ENCODE measurements at places on chromosomes 2 and 18. TPM values are rescaled to one million over a fixed set of nuclear protein-coding genes. Genes with fewer than 3 reads are reported as not detected.

DNA sequence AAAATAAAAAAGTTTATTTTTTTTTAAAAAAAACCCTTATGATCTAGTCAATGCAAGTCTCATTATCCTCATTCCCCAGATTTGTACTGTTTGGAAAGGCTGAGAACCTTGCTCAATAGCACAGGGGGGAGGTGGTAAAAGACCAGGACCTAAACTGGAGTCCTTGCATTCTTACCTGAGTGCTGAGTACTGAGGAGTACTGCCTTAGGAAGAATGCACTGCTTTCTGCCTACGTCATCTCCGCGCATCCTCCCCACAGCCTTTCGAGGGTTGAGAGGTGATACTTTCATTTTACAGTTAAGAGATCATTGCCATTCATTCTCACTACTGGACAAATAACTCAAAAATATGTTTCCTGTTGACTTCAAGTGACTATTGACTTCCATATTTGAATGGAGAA lies 73.8 kb downstream of the MAP3K20 start:
- no peak for DNase-seq

DNA sequence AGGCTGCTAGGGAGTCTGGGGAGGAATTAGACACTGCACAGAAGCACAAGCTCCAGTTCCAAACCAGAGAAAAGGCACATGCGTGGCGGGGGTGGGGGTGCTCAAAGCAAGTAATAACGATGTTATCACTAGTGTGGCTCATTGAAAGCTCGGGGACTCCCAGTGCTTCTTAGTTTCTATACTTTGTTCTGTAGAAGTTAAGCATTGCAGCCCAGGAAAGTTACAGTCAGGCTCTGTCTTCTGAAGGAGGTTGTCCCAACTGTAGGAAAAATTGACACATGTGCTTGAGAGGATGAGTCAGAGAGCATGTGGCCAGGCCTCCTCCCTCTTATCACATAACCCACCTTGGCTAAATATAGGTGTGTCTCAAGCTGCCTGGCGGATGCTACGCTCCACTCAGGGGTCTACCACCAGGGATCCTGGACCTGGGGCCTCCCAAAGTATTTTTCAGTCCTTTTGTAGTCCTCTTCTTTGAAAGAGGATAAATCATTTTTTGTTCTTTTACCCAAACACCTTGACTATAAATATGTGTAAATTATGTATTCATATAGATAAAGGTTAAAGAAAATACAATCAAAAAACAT lies 3.8 kb downstream of the GALNT5 start:
- DNase-seq: peak; percentile 75

- no peak for DNase-seq
These were observed 655.4 kb downstream of the GALR1 start for GRCh38 chr18:77905011-77905410.

GRCh38 chr2:72166279-72166678 lies 18.6 kb upstream of the CYP26B1 start:
- DNase-seq: peak; percentile 12

DNA sequence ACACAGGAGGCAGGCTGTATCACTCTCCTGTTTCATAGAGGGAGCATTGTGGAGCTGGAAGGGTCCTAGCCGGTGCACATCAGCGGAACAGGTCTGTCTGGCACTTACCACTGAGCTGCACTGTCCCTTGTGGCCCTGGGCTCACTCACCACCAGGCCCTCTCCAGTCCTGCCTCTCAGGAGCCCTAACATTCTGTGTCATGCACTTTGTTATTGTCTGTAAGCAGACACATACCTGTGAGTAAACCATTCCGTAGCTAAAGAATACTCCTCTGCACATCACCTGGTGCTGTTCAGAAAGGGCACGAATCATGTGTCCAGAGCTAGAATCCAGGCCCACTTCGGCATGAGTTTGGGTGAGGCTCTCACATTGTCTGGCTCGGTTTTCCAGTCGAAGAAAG lies 93.6 kb downstream of the CRIM1 start:
- DNase-seq: no peak

GRCh38 chr2:144198116-144198515 lies 321.8 kb downstream of the ZEB2 start:
- peak; percentile 66 for DNase-seq

DNA sequence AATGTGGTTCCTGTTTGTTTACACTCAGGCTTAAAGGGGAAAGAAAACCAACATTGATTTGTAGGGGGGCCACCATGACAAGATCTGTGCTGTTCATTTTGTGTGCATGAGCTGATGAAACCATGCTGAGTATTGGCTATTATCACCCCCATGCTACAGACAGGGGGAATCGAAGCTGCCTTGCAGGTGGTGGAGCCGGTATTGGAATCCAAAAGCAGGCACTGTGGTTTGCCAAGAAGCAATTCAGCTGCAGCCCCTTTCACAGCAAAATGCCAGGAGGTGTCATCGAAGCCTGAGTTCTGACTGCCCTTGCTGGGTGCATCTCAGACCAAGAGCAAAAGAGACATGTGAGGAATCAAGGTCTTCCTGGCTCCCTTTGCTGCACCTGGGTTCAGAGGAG lies 221.9 kb downstream of the UXS1 start:
- no peak for DNase-seq

DNA sequence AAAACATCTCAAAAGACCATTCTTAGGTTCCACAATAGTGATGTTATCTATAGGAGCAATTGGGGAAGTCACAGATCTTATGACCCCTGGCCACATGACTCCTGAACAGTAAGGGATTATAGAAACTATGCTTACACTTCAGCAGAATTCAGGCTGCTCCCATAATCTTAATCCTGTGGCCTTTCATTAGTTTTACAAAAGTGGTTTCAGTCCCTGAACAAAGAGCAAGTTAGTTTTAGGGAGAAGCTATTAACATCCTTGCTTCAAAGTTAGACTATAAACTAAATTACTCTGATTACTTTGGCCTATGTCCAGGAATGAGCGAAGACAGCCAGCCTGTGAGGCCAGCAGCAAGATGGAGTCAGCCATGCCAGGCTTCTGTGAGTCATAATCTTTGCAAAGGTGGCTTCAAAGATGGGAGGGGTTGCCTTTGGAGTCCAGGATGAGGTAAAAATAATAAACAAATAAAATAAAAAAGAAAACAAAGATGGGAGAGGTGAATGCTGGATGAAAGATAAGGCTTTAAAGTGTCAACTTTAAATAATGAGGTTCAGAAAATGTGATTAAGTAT lies 168.7 kb upstream of the NDUFV2 start:
- DNase-seq: peak; percentile 49

The CXCR2 gene
- not detected for polyA plus RNA-seq
